Daoy (cell line): ENCODE measurements at places on chromosomes 7 and 10. TPM values are rescaled to one million over a fixed set of nuclear protein-coding genes. Genes with fewer than 3 reads are reported as not detected.

The CDNF gene
- not detected in 2 replicates for total RNA-seq

The GPER1 gene
- total RNA-seq = 0.40 and 4.5 TPM in 2 replicates

The GCK gene
- total RNA-seq = 0.46 TPM in 1 of 2 replicates, not detected in the other

The ZNF479 gene
- not detected in 2 replicates for total RNA-seq

The RHOBTB1 gene
- total RNA-seq = 4.2 and 5.6 TPM in 2 replicates

The IGF2BP3 gene
- 277 and 349 TPM in 2 replicates for total RNA-seq

The AKR1C4 gene
- total RNA-seq = not detected in 2 replicates

The GIMAP7 gene
- not detected in 2 replicates for total RNA-seq

The PLPP4 gene
- total RNA-seq = 3.9 and 15.8 TPM in 2 replicates

The PDE1C gene
- total RNA-seq = 20.4 and 24.2 TPM in 2 replicates

The LIPJ gene
- not detected in 2 replicates for total RNA-seq

The CRPPA gene
- 0.11 and 0.65 TPM in 2 replicates for total RNA-seq

The CCNY gene
- total RNA-seq = 26.9 and 40.1 TPM in 2 replicates

The POLR1F gene
- 50.9 and 61.2 TPM in 2 replicates for total RNA-seq

The DRGX gene
- not detected in 2 replicates for total RNA-seq

The PHKG1 gene
- total RNA-seq = 1.5 TPM in 1 of 2 replicates, not detected in the other

The COX15 gene
- 32.7 and 39.0 TPM in 2 replicates for total RNA-seq

The PHF14 gene
- 38.6 and 41.2 TPM in 2 replicates for total RNA-seq

The SPDYE1 gene
- not detected in 2 replicates for total RNA-seq

The CLRN3 gene
- not detected in 2 replicates for total RNA-seq

The EN2 gene
- total RNA-seq = 1.4 and 3.5 TPM in 2 replicates

The PPP1R17 gene
- total RNA-seq = not detected in 2 replicates

The AOC1 gene
- 0.17 and 0.36 TPM in 2 replicates for total RNA-seq

The ADIRF gene
- not detected in 2 replicates for total RNA-seq

The SPDYE8 gene
- not detected in 2 replicates for total RNA-seq

The HDAC9 gene
- total RNA-seq = 22.6 and 22.7 TPM in 2 replicates

The CDK1 gene
- 173 and 191 TPM in 2 replicates for total RNA-seq

The BHLHA15 gene
- total RNA-seq = not detected in 2 replicates

The SYT15 gene
- 0.11 TPM in 1 of 2 replicates, not detected in the other for total RNA-seq

The PVRIG gene
- not detected in 2 replicates for total RNA-seq

The PON1 gene
- not detected in 2 replicates for total RNA-seq

The TRIM50 gene
- total RNA-seq = not detected in 2 replicates

The COPS6 gene
- 87.6 and 127 TPM in 2 replicates for total RNA-seq

The OPN4 gene
- total RNA-seq = not detected in 2 replicates

The MEOX2 gene
- total RNA-seq = not detected in 2 replicates

The INHBA gene
- 84.7 and 102 TPM in 2 replicates for total RNA-seq
